GM03348 (cell line): ENCODE measurements at places on chromosomes 2 and 18.

DNA sequence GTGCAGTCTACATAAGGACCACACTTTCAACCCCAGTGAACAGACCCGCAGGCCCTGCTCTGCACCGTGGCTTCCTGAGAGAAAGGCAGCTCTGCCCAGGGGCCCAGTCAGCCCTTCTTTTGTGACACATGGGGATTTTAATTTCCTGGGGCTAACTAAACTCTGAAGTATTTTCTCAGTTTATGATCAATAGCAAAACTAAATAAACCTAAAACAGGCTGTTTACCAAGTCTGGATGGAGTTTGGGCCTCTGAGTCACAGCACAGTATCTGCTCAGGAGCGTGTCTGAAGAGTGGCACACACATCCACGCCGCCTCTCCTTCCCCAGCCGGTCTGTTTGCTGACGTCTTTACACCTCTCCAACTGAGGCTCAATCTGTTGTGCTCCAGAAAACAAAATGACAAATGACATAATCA is 72.3 kb downstream of the LDLRAD4 start:
- DNase-seq, result no peak

DNA sequence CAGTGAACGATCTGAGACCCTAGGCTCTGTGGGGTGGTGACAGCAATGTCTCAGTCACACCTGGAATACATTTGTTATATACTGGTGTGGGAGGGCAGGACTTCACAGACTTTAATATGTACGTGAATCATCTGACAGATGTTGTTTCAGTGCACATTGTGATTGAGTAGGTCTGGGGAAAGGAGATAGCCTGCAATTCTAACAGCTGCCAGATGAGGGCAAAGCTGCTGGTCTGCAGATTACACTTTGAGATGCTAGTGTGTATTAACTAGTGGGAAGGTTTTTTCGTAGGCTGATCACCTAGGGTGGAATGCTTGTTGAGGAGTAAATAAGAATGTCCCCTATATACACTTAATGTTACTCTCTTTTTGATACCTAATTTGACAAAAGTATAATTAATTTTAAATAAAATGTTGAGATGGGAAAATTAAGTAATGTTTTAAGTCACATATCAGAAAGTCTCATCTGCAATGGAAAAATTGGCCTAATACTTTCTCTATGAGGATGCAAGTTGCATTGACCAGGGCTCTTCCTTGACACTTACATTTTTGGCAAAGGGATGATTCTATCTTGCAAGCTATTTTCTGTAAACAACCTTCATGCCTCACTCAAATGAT is 496.9 kb upstream of the HNMT start:
- peak; percentile 55 for DNase-seq

DNA sequence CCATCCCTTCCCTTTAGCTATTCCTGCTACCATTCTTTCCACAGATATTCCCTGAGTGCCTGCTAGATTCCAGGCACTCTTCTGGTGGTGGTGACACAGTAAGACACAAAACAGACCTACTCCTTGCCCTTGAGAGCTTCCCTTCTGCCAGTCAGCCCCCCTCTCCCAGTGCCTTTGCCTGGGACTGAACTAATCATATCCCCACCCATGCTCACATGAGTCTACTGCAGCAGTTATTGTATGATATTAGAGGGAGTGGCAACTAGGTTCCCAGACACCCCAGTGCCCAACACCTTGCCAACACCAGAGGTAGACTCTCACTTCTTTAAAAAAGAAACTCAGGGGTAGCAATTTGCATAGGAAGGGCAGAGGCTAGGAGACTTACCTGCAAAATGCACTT is 7.2 kb upstream of the LBH start:
- DNase-seq, result no peak

- peak; percentile 51 for DNase-seq
Measured at GRCh38 chr2:61537277-61537949, 743 bp downstream of the XPO1 start.

- DNase-seq, result peak; percentile 33
Measured at GRCh38 chr18:21064347-21064746, 47.3 kb downstream of the ROCK1 start.

- DNase-seq, result no peak
Measured at GRCh38 chr18:73891572-73892421, 255.8 kb downstream of the FBXO15 start.

DNA sequence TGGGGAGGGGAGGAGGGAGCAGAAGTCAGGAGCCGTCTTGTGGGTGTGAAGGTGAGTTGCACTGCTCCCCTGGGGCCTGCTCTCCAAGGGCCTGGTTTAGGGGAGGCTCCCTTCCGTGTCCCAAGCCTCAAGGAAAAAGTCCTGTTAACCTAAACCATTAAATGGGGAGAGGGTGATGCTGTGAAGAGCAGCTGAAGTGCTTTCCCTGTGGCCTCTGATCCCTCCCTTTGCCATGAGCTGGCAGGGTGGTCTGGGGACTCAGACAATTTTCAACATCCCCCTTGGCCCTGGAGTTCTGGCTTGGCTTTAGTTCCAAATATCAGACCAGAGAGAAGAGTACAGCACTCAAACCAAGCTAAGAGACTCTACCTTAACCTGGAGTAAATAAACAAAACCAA is 692 bp upstream of the POMC start:
- no peak for DNase-seq

DNA sequence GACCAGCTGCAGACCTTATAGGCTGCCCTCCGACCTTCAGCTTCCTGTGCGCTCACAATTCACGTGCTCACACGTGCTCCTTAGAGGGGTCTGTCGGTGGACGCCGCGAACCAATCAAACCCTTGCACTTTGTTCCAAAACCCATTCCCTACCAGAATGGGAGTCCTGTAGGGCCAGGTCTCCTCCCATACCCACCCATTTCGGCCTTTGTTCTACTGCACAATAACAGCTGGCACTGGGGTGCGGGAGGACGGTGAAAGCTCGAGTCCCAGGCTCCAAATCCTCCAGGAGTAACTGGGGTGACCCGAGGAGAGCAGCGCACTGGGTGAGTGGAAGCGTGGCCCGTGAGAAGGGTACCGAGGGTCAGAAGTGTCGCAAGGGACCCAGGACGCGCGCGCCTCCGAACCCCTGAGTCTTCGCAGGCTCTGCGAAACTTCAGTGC is 13.0 kb downstream of the SIX3 start:
- no peak for DNase-seq

DNA sequence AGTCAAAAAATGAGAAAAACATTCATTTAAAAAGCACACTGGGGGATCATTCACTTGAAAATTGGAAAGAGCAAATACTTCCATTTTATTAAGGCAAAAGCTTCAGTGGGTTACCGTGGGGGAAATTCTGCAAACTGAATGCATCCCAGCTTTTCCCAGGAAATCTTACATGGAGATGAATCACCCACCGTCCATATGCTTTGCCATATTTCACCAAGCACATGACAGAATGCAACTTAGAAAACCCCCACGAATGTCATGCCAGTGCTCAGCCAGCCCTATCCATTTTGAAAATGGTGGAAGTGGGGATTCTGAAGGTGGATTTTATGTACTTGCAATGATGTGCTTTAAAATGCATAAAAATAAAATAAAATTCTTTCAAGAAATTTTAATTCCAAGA is 485.5 kb upstream of the ID2 start:
- DNase-seq, result no peak

- DNase-seq, result no peak
Measured at GRCh38 chr2:143708682-143709081, 579.5 kb downstream of the ARHGAP15 start.

DNA sequence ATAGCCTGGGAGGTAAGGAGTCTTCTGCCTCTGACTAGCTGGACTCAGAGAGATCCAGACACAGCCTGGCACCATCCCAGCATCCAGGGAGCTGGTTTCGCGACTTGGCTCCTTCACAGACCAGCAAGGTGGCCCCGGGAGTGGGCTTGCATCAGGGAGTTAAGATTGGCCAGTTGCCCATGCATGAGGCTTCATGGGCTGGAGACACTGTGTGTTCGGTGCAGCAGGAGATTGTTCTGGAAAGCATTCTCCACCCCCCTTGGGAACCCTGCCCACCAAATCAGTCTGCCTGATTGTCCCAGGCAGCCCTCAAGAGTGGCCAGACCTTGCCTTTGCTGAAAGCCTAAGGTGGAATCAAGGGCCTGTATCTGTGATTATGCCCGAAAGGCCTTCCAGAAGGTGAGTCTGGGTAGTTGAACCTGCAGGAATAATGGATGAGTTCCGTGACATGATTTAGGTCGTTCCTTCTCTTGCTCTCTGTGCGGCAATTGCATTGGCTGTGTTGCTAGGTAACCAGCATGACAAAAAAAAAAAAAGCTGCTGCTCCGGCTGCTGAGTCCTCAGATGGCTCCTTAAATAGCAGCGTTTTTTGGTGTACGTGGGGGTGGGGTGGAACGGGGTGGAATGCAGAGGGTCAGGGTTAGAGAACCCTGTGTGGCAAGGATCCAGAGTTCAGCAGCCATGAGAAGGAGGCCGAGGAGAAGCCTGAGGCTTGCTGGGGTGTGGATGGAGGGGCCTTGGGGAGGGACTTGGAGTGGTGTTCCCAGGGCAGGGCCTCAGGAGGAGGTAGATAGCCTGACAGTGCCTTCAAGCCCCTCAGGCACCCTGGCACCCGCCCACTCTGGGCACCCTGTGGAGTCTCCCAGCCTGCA is 93.0 kb upstream of the MCFD2 start:
- DNase-seq, result peak; percentile 67

- peak; percentile 9 for DNase-seq
Measured at GRCh38 chr18:1104181-1104881, 199.7 kb downstream of the ADCYAP1 start.

- no peak for DNase-seq
Measured at GRCh38 chr18:65938592-65939372, 188.0 kb downstream of the CDH7 start.

DNA sequence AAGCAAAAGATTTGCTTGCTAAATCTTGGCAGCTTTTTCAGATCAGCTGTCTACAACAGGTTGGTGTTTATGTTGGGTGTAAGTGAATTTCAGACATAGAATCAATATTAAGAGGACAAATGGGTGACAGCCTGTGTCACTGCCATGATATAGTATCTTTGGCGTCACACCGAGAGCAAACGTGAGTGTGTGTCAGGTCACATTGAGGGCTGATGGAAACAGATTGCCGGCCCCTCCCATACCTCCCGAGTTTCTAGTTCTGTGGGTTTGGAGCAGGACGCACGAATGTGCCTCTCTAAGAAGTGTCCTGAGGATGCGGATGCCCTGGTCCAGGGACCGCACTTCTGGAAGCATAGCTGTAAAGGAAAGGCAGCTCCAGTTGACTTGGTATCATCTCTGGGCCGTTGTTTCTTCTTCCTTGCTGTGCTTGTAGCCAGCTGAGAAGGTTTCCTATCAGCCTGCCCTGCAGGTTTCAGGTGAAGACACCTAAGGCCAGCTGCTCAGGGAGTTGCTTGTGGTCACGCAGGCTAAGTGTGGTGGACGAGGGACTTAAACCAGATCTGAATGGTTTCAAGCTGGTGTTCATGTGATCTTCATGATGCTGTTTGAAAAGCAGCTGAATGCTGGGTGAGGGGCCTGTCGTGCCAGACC is 6.4 kb downstream of the AGAP1 start:
- no peak for DNase-seq

DNA sequence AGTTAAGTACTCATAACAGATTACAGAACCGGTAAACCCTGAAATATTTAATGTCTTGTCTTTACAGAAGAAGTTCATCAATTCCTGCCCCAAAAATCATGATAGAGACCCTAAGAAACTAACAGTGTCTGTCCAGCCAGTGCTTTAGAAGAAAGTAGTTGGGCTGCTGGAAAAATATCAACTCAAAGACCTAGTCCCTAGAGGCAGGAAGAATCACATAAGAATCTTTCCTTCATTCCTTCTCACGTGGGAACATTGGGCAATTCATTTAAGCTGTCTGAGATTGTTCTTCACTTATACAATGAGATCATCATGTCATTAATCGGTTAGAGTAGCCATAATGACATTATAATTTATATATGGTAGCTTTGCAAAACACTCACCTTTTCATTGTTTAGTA is 156.4 kb downstream of the CCBE1 start:
- peak; percentile 49 for DNase-seq

- peak; percentile 17 for DNase-seq
Measured at GRCh38 chr2:177403838-177404237, 11.3 kb downstream of the AGPS start.

DNA sequence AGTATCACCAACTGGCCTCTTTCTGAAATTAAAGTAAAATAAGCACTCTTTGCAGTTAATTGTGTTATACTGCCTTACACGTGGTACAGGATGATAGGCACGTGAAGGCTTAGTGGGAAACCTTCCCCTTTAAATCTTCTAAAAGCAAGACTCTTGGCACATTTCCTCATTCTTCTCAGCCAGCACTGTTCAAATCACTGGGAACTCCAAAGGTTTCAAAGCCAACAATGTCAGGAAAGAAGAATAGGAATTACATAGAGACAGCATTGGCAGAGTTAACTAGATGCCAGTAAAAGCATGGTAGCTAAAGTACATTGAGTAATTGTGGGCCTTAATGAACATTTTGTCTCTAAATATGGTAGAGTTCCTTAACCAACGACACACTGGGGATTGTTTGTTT is 96.4 kb downstream of the DTNA start:
- DNase-seq, result no peak

DNA sequence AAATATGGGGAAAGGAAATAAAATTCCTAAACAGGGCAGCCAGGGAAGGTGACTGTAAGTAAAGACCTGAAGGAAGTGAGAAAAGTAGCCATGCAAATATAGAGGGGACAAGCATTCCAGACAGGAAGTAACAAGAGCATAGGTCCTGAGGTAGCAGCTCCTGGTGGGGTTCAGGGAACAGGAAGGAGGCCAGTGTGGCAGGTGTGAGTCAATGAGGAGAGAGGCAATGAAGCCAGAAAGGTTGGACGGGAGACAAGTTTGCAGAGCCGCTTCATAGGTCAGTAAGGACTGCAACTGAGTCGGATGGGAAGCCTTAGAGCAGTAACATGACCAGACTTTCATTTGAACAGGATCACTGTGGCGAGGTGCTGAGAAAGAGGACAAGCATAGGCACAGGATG is 150.9 kb downstream of the METTL4 start:
- no peak for DNase-seq

- DNase-seq, result no peak
Measured at GRCh38 chr2:72527424-72527823, 298.4 kb downstream of the EXOC6B start.

DNA sequence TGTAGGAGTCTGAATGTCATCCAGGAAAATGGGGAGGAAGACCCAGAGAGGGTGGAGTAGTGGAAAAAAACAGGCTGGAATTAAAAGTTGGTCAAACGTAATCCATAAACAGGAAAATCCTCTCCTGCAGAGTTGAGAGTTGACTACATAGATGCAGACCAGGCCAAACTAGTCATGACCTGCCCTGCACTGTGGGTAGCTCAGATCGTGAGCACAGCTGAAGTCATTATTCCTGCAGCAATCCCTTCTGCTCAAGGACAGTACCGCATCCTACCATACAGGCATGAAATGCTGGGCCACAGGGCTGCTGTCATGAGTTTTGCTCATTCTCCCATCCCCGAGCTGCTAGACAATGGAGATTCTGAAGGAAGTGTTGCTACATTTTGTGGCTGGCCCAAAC is 352.2 kb downstream of the EN1 start:
- DNase-seq, result no peak

GRCh38 chr2:148674063-148675020 is 29.8 kb downstream of the EPC2 start:
- DNase-seq, result no peak
